NCI-H1417 treated with DMSO at 0.1 percent for 48 hours (cell line): ENCODE measurements at places on chromosomes 5 and 9.

DNA sequence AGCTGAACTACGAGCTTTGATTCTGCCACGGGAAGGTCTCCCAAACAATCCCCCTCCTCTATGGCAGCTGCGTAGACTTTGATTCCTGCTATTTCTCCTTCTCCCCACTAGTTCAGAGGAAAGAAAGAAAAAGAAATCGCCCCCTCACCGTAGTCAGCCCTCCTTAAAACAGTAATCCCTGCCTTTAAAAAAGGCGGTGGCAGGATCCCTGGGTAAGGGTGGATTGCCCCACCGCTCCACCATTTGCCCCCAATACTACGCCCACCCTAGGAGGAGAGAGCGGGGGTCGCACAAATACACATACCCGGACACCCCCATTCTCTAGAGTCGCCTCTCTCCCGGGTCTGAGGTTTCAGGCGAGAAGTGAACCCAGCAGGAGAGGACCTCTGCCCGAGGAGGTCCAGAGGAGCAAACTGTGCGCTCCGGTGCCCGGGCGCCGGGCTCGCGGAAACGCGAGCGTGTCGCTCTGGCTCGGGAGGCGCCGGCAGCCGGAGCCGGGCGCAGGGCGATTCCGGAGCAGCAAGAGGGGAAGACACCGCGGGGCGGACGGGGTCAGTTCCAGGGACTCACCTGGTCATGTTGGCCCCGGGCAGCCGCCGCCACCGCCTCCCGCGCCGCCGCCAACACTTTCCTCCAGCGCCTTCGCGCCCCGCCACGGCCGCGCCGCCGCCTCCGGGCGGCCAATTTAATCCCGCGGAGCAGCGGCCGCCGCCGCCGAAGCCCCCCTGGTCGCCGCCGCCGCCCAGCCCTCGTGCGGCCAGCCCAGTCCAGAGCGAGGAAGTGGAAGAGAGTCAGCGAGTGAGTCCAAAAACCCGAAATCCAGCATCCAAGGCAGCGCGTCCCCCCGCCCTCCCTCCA, 1057.7 kb upstream of the DMAC1 start:
- DNase-seq = no peak

GRCh38 chr9:106287091-106287631, 575.8 kb upstream of the ZNF462 start:
- no peak for DNase-seq

DNA sequence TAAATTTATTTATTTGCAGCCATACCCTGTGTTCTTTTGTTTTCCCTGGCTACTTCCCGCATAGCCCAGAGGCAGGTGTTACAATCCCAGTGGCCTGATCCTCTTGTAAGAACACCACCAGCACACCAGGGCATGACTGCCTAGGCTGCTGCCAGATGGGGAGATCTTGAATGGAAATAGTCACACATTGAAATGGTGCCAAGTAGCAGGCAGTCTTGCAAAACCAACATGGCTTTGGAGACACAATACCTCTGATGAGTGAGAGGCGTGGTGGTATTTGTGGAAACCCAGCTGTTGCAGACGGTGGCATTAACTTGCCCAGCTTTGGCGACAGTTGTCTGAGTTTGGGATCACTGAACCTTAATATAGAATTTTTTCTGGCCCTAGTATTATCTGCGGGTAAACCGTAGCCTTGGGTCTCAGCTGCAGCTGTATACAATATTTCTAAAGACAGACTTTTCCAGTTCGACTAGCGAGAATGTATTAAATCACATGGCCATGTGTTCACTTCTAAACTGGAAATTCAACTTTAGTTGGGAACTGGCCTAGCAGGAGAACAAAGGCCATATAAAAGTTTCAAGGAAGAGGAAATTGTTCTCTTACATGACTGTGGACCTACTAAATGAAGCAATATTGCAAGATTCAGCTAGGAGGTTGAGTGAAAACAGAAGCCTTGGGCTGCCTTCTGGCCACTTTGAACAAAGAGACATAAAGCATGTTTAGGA, 277.0 kb downstream of the SMARCA2 start:
- DNase-seq = peak; percentile 14

DNA sequence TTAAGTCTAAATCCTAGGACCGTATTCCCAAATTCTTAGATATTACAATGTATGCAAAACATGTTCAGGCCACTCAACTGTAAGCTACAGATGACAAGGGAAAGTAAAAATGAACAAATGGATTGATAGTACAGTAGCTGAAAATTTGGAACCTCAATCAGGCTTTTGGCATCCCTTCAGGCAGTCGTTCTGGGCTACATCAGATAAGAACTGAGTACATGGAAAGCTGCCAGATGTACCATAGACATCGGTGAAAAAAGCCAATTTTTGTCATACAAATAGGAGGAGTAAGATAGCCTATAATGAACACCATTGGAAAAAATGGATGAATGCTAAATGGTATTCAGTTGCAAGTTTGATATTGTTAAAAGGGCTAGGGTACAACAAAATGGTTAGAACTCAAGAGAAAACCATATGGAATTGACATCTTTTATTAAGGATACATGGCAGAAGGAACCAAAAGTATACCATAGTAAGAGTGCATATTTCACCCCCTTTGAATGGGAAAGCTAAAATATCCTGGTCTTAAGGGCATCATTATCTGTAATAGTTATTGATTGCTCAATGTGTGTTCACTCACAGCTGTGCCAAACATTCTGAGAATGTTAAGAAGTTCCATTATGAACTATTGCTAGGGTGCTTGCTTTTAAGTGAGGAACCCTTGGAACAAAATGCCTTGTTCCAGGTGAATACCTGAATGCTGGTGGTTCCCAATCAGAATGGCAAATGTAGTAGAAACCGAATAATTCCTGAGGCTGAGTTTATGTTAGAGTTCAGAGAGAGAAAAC, 86.4 kb downstream of the NR3C1 start:
- no peak for DNase-seq

GRCh38 chr5:174082286-174082685, 36.8 kb downstream of the NSG2 start:
- no peak for DNase-seq

DNA sequence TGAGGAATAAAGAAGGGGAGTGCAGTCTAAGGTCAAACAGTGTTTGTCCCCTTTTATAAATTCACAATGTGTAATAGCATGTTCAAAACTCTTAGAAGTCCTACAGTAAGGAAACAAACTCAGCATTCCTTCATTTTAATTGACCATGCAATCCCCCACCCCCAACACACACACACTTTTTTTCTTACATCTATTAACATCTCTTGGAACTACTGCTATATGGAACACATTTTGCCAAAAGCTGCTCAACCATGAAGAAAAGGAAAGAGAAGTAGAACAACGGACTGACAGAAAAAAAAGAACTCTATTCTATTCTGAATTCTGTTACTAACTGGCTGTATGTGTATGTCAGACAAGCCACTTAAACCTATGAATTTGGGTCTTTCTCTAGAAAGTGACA, 2.8 kb upstream of the CTNNAL1 start:
- no peak for DNase-seq

GRCh38 chr5:168932400-168933189, 353.4 kb upstream of the PANK3 start:
- no peak for DNase-seq
